CD14-positive monocyte (primary cell): ENCODE measurements at places on chromosomes 1 and 21.

DNA sequence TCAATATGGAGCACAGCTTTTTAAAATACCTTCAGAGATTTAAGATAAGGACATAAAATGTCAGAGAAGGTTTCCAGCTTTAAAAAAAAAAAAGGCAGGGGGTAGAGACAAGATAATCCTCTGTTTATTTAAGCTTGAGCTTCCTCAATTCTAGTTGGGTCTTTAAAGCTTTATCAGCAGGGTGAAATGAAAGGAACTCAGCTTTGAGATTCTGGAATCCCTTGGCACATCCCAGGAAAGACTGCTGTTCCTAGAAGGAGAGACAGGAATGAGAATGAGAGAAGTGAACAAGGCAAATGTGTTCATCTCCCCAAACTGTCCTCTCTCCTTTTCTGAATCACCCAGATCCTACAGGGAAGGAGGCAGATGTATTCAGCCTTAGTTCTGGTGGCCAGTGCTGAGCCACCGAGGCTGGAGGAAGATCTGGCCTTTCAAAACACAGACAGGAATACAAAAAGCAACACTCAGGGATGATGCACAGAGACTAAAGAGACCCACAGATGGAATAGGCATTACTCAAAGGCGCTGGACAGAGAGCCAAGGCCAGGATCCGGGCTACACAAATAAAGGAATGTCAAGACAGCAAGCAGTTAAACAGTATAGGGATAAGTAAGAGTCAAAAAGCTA is 385.8 kb upstream of the DUSP10 start:
- no peak for DNase-seq

DNA sequence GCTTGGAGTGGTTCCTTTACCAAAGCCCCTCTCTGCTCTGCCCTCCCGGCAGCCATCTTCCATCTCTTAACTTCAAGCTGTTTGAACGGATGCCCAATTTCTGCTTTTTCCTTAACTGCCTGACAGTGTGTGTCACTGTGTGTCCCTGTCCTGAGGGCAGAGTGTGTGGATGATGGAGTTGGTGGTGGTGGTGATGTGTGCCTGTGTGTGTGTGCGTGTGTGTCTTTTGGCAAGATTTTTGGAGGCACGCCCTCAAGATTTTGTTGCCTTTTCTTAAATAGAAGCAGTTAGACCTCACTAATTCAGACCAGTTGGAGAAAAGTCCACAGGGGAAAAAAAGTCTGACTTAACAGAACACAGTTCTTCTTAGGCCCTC is 30.3 kb downstream of the SERTAD4 start:
- no peak for DNase-seq

DNA sequence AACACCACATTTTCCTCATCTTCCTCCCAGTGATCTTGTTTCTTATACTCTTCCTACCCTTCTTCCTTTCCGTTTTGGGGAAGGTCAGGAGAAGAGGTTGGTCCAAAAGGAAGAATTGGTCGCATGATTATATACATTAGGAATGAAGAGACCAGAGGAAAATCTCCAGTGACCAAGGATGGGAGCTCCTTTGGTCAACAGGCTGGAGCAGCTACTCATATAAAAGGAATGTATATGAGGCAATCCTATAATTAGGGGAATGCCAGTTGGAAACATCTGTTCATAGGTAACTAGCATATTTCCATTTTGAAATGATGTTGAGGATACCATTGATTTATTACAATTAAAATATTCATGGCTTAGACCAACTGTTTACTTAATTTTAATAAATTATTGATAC is 114.5 kb downstream of the LRRC40 start:
- no peak for DNase-seq

GRCh38 chr21:41715649-41716281 is 51.1 kb downstream of the RIPK4 start:
- DNase-seq = no peak

DNA sequence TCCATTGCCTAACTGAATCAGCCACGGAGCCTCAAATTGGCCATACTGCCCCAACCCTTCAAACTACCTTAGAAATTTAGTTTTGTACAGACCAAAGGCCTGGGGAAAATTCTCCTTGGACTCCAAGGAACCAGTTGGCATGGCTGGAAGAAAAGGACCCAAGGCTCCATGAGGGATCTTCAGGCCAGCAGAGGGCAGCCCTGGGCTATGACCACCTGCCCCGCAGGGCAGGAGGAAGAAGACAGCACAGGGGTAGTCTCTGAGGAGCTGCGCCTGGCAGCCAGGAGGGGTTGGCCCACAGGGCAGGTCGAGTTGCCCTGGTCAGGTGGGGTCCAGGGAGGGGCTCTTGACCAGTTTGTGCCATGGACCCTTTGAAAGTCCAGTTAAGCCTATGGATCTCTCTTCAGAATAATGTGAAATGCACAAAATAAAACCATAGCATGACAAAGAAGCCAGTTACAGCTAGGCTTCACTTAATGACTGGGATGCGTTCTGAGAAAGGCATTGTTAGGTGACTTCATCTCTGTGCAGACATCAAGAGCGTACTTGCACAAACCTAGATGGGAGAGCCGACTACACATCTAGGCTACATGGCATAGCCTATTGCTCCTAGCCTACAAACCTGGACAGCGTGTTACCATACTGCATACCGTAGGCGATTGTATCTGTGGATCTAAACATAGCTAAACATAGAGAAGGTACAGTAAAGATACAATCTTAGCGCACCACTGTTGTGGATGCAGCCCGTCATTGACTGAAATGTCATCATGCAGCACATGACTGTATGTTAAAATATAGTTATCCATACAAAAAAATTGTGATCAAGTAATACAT is 26.1 kb downstream of the CACNA1S start:
- DNase-seq = peak; percentile 6

DNA sequence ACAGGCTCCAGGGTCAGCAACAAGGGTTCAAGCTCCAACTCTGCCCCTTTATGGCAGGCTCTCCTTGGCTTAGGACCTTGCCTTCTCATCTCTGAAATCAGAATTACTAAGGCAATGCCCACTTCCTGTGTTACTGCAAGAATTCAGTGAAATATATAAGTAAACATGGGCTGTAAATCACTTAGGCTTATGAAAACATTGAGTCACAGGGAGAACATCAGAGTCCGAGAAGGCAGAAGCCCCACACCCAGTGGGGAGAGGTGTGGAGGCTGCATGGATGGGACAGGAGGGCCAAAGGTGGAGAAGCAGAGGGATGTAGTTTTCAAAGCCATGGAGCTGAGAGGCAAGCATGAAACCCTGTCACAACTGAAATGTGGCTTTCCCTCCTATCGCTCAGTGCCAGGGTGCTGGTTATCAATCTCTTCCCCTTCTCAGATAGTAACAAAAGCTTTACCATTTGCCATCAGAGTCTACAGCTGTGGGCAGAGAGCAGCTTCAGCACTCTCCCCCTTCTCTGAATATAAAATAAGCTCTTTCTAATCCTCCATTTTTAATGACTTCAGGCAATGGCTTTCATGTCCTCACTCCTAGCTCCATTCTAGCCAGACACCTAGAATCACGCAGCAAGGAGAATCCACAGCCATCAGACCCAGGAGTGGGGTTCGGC is 3.4 kb downstream of the RGS8 start:
- DNase-seq = no peak

DNA sequence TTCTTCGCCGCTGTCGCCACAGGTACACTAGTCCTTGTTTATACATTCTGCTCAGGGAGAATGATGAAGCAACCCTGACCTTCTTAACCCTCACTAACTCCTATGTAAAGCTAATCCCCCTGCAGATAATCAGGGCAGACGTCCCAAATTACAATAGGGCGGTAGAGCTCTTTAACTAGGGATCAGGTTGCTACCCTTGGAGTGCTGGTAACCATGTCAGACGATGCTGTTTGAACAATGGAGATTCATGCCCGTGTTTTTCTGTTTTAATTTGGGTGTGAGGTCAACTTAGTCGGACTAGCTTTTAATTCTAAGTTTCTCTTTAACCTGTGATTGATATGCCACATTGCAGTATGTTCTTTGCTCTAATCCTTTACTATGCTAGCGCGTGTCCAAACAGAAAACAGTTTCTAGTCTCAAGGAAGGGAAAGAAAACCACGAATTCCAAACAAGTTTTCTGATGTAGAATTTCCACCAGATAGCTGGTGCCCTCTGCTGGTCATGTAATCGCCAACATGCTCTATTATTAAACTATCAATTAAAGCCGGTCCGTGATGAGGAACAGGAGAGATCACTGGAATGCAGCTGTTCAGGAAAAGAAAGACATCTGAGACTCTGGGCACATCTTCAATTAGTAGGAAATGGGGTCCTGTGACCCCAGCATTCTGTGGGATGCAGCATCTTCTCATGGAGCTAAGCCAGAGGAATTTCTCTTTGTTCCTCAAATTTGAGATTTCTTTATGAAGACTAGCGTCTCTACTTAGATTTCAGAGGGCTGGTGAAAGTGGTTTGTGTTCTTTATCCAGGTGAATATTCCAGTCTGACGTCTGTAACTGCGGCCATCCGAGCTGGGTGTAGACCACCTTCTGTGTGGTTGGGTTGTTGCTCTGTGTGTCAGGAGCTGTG is 18.3 kb upstream of the VAMP3 start:
- peak; percentile 44 for DNase-seq

DNA sequence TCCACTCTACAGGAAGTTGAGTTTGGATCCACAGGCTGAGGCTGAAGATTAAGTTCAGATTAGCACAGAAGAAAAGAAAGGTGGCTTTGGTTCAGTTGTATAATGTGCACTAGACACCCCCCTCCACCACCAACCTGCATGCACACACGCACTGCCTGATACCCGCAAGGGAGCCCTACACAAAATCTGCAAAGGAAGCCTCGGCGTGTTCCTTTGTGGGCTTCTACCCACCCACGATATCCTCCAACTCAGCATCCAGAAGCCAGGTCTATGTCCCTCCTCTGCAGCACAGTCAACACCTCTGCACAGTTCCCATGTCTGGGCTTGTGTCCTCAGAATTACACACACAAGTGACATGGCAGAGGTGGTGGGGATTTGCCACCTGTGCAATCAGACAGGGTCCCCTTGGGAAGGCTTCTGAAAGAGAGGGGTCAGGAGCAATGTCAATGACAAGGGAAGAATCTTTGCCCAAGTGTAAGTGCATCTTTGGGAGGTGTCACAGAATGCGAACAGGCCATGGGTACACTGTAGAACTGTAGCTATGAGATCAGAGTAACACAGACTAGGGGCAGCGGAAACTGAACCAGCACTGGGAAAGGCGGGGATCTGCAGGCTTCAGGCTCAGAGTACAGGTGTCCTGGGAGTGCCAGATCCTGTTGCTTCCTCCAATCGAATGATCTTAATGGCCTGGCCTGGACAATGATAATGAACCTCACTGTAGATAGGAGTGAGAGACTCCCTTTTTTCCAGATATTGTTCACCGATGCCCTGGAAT is 148.6 kb upstream of the ETV3 start:
- DNase-seq = no peak

- no peak for DNase-seq
Measured at GRCh38 chr21:14119038-14119437, 91.7 kb downstream of the LIPI start.

DNA sequence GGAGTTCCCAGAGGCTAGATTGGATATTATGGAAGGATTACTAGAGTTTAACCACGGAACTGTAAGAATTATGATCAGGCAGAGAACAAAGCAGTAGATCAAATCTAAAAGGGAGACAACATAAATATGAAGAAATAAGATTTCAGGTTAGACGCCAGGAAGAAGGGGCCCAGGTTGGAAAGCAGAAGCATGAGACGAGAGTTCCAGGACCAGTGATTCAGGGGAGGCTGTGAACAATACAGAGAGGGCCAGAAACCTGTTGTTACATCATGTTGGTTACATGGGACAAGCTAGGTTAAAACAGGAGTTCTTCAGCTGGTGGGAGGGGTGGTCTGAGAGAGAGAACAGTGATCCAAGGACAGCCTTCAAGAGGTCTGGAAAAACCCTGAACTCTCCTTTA is 128.4 kb upstream of the MROH9 start:
- DNase-seq = no peak

GRCh38 chr1:53057127-53057526 is 4.9 kb upstream of the PODN start:
- DNase-seq = no peak
